Tongue (tissue), 3 donors: ENCODE measurements at places on chromosomes 5 and 9. TPM values are rescaled to one million over a fixed set of nuclear protein-coding genes. Genes with fewer than 3 reads are reported as not detected.

GRCh38 chr5:175060257-175060656 lies 335.9 kb downstream of the MSX2 start:
- no peak for DNase-seq

The NR6A1 gene
- total RNA-seq, result 1.0 TPM

DNA sequence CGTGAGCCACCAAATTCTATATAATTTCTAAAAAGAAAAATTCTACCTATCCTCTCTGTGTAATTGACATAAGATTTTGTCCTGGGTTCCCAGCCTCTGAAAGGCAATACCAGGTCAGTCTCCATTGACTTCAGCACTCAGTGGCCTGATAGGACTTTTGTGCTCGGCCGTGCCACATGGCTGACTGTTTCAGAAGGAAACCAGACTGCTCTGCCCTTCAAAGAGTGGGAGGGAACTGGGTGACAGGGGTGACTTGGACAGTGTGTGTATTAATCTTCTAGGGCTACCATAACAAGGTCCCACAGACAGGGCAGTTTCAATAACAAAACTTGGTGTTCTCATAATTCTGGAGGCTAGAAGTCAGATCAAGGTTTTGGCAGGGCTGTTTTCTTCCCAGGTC lies 43.0 kb downstream of the ARHGAP26 start:
- DNase-seq, result no peak

The NIM1K gene
- 1.0 TPM for total RNA-seq

GRCh38 chr5:113182658-113183344 lies 206.2 kb downstream of the DCP2 start:
- no peak for DNase-seq
